Pulmonary artery endothelial cell (primary cell): ENCODE measurements at places on chromosomes 16 and 17. TPM values are rescaled to one million over a fixed set of nuclear protein-coding genes. Genes with fewer than 3 reads are reported as not detected.
A peak's percentile ranks its signal among the peaks of the same experiment; 100 is the strongest.

The NPB gene
- total RNA-seq, result 0.11 and 0.20 TPM in 2 replicates

The DNAAF8 gene
- 0.33 and 0.42 TPM in 2 replicates for total RNA-seq

The PRAC1 gene
- not detected in 2 replicates for total RNA-seq

The PDILT gene
- total RNA-seq, result not detected in 2 replicates

The KRTAP4-9 gene
- not detected in 2 replicates for total RNA-seq

The C17orf78 gene
- total RNA-seq, result not detected in 2 replicates

The IRX5 gene
- 0.99 and 1.9 TPM in 2 replicates for total RNA-seq

The SOST gene
- not detected in 2 replicates for total RNA-seq

The BOLA2 gene
- total RNA-seq, result 40.9 and 46.9 TPM in 2 replicates

The CEP295NL gene
- 0.73 and 1.3 TPM in 2 replicates for total RNA-seq

The IRX3 gene
- total RNA-seq, result 0.07 and 2.2 TPM in 2 replicates

The LRRC37A gene
- total RNA-seq, result 1.4 and 2.5 TPM in 2 replicates

The NFAT5 gene
- total RNA-seq, result 13.2 and 20.2 TPM in 2 replicates

DNA sequence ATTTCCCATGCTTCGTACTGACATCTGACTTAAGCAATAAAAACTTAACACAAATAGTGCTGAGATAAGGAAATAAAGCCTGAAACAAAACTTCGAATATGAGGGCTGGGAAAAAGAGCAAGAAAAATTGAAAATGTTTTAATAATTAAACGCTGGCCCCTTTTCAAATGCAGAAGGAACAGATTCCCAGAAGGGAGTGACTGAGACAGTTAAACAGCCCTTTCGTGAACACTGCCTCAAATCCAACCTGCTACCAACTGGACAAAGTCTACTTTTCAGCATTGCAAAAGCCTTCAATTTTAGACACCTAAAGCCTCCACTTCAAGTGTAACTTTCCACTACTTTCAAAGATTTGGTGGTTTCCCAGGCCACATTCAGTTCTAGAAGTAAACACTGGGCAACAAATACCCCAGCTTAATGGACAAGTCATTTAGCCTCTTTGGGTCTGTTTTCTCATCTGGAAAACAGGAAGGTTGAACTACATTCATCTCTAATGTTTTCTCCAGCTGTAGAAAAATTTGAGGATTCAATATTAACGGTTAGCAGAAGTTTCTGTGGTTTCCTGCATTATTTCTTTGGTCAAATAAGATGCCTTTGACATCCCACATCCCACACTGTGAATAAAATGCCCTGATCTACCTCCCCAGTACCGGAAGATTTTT lies 11.8 kb downstream of the RFFL start:
- no peak for DNase-seq

- DNase-seq, result no peak
These were observed 21.0 kb downstream of the PDIA2 start for GRCh38 chr16:303760-304505.

DNA sequence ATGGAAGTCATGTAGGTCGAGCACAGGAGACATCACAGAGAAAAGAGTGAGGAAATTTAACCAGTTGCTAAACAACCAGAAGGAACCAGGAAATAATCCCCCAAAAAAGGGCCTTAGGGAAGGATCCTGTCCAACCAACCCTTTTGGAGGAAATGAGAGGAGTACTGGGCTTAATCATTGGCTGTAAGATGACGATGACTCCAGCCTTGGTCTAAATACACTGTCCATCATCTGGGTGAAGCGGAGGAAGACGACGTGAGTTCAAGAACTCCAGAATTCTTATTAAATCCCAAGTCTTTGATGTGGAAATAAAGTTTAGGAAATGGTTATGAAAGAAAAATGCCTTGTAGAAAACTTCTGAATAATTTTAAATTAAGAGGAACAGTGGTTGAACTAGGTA lies 11.5 kb upstream of the ALOX15 start:
- DNase-seq, result no peak

GRCh38 chr16:51635181-51635580 lies 484.1 kb upstream of the SALL1 start:
- DNase-seq, result no peak

GRCh38 chr17:69734656-69735055 lies 320.2 kb downstream of the MAP2K6 start:
- DNase-seq, result no peak

- peak; percentile 49 for DNase-seq
These were observed 66.6 kb downstream of the SIAH1 start for GRCh38 chr16:48318630-48319029.

GRCh38 chr17:4194796-4195195 lies 51.8 kb downstream of the CYB5D2 start:
- no peak for DNase-seq

DNA sequence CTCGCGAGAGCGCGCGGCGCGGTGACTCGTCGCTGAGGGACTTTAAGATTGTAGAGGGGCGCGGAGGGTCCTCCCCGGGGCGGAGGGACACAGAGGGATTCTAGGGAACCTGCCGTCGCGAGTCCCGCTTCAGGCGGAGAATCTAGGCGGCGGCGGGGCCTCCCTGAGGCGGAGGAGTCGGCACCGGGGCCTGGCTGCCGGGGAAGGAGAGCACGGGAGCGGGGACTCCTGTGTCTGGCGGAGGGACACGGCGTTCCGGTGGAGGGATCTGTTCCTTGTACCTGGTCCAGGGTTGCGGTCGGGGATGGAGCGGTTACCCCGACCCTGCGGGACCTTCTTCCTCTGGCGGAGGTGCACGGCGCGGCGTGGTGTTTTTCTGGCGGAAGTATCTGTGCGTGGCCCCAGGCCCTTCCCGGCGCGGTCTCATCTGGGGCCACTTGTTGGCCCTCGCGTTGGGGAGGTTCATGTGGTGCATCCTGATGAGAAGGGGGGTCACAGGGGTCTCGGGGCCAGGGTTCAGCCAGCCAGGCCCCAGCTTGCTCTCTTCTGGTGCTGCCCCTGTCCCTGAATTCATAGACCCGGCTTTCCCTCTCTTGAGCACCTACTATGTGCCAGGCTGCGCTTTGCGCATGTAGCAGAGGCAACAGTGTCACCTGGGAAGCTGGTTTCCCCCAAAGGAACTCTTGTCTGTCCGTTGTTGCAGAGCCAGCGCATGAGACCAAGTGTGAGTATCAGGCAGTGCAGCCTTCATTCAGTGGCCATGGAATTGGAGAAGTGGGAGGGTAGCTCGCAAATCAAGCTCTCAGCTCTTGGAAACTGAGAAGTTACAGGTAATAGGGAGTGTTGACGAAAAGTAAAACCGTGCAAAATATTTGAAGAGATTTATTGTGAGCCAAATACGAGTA lies 563 bp upstream of the ZKSCAN2 start:
- DNase-seq, result peak; percentile 41

DNA sequence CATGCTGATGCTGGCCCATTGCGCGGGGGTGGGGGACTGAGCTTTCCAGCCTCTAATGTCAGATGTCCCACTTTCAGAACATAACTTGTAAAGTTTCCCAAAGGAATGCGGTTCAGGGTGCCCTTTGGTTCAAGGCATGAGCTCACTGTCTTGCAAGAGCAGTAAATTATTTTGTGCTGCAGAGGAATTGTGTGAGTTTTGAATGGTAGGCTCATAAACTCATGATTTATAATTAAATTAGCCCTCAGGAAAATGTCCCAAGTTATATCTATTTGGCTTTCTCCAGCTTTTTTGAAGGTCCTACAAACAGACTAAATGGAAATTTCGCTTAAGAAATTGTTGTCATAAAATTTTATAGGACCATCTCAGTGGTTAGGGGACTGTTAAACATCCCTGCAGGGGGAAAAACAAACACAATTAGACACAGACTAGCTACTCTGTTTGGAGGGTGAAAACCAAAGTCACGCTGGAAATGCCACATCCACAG lies 321.8 kb downstream of the HS3ST3B1 start:
- no peak for DNase-seq

GRCh38 chr16:84255050-84255810 lies 15.4 kb upstream of the KCNG4 start:
- no peak for DNase-seq

GRCh38 chr16:48113471-48113870 lies 42.3 kb downstream of the ABCC12 start:
- DNase-seq, result no peak

DNA sequence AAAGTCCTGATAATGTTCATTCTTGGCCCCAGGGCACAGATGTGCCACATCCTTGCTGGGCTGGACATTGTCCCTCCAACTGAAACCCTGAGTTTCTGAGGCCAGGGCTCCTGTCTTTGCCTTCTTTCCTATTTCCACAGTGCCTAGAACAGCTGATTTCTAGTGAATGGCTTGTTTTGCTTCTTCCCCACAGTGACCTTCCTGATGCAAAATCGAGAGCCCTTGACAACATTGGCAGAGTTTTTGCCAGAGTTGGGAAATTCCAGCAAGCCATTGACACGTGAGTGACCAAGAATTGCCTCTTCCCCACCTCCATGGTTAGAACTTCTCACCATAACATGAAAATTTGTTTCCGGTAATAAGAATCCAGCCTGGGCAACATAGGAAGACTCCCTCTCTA lies 14.5 kb downstream of the ODAD4 start:
- DNase-seq, result no peak

DNA sequence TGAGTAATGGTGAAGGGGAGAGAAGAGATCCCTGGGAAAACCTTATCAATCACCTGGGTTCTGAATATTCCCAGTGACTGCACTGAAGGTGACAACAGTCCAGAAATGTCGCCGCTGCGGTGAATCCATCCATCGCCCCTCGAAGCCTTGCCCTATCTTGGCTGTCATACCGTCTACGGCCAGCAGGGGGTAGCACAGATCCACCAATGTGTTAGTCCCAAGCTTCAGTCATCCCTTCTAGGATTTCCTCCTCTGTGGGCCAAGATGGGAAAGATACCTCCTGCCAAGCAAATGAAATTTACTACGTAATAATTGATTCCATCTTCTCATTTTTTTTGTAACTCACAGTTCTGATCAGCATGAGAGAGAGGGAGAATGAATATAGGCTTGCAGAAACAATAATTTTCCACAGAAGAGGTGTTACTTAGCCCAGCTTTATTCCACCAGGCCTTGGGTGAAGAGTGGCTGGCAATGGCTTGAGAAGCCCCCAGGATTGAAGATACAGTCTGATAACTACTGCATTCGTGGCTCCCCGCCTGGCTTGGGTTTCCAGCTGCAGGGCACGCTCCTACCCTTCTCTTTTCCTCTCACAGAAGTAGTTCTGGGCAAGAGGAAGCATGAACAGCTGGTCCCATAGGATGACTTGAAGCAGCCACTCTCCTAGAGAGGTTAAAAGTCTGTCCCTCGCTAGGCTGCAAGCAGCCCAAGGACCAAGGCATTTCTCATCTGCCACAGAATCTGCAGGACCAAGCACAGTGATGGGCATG lies 2.6 kb upstream of the FMNL1 start:
- peak; percentile 39 for DNase-seq

GRCh38 chr17:77506371-77506991 lies 365.7 kb downstream of the SEC14L1 start:
- DNase-seq, result no peak

DNA sequence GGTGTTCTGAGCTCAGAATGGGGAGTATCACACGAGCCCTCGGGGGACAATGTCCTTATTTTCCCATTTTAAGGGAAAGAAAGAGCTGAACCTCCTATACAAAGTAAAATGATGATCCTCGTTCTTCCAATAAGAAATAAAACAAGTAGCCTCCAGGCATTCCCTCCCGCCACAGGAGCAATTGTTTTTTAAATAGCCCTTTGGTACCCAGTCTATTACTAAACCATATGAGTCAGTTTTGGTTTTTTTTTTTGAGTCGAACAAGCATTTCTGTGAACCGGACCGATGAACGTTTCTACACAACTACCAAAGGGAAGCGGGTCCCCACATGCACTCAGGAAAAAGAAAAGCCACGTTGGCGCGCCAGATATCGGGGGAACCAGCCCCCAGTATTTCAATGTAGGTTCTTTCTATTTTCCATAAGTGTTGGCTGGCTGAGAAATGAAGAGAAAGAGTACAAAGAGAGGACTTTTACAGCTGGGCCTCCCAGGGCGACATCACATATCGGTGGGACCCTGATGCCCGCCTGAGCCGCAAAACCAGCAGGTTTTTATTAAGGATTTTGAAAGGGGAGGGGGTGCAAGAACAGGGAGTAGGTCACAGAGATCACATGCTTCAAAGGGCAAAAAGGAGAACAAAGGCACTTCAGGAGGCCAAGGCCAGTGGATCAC lies 3.8 kb upstream of the DCXR start:
- DNase-seq, result no peak

DNA sequence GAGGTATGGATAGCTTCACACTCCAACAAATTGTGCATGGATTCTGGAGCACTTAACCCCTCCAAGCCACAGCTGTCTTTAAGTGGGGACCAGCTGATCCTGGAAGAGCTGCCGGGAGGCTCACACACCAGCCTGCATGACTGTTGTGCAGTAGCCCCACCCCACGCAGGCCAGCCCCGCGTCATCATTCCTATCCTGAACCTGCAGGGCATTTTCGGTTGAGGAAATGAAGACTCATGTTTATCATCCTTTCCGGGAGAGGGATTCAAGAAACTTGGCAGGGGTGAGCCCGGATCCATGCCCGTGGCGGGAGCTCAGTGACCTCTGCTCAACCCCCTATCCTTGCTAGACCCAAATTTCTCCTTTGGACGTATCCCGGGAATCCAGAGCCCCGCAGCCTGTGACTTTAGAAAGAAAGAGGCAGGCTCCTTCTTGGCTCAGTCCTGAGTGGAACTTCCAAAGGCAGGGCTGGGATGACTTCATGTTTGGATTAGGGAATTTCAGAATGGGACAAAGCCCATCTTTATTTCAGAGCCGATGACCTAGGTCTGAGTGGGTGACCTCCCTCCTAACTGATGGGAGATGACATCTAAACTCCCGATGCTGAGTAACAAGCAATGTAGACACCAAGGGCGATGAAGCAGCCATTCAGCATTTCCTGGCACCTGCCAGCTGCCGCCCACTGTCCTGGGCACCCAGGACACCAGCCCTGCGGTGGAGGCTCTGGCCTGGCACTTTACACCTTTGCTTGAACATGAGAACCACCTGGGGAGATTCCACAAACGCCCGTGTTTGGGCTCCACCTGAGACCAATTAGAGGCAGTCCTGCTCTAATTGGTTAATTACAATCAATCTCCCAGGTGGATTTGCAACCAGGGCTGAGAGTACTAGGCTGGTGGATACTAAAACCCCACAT lies 43.3 kb upstream of the CMIP start:
- DNase-seq, result peak; percentile 81

DNA sequence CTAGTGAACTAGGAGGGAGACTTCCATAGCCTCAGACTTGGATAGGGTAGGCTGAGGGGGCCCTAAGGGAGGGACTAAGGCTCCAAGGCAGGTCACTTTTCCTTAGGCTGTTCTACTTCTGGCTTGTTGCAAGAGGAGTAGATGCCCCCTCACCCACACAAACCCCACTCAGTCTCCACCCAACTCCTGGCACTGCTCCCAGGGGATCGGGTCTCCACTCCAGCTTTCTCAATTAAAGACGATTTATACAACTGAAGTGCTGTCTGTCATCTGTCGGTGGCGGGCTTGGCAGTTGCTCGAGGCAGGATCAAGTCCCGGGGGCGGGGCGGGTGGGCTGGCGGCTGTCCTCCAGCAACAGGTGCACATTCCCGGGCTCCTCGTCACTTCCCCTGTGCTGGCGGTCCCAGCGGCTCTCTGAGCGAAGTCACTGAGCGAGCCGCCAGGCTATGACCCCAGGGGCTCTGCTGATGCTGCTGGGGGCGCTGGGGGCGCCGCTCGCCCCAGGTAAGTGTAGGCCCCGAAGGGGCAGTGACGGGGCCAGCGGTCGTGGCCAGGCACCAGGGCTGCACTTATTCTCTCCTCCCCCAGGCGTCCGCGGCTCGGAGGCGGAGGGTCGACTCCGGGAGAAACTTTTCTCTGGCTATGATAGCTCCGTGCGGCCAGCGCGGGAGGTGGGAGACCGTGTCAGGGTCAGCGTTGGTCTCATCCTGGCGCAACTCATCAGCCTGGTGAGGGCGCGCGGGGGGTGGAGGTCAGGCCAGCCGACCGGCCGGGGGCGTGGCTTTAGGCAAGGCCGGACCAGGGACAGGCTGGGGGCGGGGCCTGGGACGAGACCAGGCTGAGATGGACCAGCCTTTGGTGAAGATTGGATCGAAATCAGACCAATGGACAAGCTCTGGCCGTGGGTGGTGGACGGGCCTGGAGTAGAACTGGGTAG lies at the start of gene CHRNB1:
Gene CHRNB1, plus strand, starts transcription at position 380 of the 937 bp plus-strand sequence. Its CDS starts 67 bp downstream, at position 447.
- no peak for DNase-seq
